ENCODE measurements at places on chromosomes 3 and 15. TPM values are rescaled to one million over a fixed set of nuclear protein-coding genes. Genes with fewer than 3 reads are reported as not detected.

Gene CCK
- total RNA-seq: 0.42 TPM

Gene CYP11A1
- 0.06 TPM for total RNA-seq

Gene GABRR3
- not detected for total RNA-seq

Gene IL16
- not detected for total RNA-seq

Gene WDR93
- total RNA-seq: not detected

Gene SERPINI2
- not detected for total RNA-seq

GRCh38 chr3:151347432-151347831, 18.1 kb upstream of the P2RY13 start:
- DNase-seq: no peak

- no peak for DNase-seq
Measured at GRCh38 chr3:71926616-71927015, 141.7 kb upstream of the PROK2 start.

GRCh38 chr3:8743021-8743601, 9.5 kb downstream of the CAV3 start:
- peak; percentile 63 for DNase-seq

DNA sequence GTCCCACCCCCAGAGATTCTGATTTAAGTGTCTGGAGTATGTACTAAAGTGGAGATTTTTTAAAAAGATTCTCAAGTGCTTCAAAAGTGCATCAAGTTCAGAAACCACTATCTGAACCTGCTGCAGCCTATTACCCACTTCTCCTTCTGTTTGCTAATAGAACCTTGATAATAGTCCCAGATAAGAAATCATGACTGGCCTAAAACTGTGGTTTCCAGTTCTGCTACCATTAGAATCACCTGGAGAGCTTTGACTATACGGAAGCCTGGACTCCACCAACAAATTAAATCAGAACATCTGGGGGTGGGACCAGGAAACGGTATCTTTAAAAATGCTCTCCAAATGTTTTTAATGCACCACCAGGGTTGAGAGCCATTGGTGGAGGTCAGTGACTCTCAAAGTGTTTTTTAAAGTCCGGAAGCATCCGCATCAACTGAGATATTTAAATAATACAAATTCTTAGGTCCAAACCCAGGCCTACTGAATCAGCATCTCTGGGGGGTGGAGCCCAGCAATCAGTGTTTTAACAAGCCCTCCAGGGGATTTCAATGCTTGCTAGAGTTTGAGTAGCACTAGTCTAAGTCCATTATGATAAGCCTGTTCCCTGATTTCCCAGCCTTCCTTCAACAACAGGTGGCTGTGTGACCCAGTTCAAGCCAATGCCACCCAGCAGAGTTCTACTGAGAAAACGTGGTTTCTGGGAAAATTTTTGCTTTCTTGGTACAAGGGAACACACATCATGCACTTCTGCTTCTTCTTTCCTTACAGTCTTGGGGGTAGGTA, 45.4 kb upstream of the TIPARP start:
- no peak for DNase-seq

DNA sequence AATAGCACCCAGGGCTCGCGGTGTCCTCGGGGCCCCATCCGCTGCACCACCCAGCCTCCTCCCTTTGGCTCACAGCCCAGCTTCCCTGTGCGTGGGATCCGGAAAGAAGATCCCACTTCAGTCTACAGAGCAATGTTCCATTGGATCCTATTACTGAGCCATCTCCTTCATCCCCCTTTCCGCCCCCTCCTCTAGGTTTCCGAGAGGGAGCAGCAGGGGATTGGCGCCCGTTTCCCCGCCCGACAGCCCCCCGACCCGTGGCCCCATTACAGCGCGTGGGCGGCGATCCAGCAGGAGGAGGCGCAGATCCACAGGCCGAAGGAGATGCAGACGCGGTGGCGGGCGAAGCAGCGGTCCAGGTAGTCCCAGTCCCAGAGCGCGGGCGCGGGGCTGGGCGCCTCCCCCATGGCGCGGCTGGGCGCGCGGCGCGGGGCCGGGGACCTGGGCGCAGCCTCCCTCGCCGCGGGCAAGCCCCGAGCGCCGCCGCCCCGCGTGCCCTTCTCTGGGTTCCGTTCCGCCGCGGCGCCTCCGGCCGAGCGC, 340 bp downstream of the TMEM44 start:
- DNase-seq: peak; percentile 55

GRCh38 chr15:76146812-76147211, 87.0 kb downstream of the TMEM266 start:
- DNase-seq: no peak

DNA sequence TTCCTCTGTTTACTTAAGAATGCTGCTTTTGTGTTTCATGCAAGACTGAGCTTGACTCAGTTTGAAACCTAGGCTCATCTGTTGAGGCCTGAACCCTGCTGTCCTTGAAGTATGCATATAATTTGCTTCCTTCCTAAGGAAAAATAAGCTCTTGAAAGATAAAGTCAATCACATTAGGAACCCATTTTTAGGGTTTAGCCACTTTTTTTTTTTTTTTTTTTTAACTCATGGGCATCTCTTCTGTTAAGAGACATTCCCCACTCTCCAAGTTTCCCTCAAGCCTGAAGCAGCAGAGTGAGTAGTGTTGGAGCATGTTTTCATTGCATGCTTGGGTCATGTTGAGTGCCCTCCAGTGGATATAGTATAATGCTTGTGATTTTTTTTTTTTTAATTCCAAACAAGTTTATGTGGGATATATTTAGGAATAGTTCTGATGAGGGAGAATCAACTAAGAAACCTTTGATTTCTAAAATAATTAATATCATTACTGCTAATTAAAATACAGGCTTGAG, 3.6 kb downstream of the CTNNB1 start:
- peak; percentile 47 for DNase-seq

DNA sequence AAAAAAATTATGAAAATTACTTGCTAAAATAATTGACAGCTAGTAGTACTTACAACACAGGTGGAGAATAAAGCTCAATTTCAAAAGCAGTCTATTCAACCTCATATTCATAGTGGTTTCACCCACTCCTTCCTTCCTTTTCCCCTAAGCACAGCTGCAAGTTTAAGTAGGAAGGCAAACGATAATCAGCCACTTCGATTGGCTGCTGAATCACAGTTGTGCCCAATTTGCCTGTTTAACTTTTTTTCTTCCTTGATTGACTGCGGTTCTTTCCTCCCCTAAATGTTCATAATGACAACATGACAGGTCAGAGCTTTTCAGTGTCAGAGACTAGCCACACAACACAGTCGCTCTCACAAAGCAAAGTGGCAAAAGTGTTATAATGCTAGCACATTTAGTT, 468.0 kb upstream of the GBE1 start:
- DNase-seq: no peak

- peak; percentile 87 for DNase-seq
Measured at GRCh38 chr3:16448639-16449070, 64.8 kb downstream of the RFTN1 start.

DNA sequence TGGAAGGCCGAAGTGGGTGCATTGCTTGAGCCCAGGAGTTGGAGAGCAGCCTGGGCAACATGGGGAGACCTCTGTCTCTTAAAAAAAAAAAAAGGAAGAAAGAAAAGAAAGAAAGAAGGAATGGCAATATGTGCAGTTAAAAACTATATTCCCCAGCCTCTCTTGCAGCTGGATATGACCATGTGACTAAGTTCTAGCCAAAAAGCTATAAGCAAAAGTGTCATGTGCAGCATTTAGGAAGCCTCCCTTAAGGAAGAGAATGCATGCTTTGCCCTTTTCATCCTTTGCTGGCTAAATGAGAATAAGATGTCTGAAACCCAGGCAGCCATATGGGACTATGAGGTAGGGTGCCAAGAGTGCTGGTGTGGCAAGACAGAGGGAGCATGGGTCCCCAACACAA, 21.8 kb downstream of the CYP19A1 start:
- DNase-seq: no peak

DNA sequence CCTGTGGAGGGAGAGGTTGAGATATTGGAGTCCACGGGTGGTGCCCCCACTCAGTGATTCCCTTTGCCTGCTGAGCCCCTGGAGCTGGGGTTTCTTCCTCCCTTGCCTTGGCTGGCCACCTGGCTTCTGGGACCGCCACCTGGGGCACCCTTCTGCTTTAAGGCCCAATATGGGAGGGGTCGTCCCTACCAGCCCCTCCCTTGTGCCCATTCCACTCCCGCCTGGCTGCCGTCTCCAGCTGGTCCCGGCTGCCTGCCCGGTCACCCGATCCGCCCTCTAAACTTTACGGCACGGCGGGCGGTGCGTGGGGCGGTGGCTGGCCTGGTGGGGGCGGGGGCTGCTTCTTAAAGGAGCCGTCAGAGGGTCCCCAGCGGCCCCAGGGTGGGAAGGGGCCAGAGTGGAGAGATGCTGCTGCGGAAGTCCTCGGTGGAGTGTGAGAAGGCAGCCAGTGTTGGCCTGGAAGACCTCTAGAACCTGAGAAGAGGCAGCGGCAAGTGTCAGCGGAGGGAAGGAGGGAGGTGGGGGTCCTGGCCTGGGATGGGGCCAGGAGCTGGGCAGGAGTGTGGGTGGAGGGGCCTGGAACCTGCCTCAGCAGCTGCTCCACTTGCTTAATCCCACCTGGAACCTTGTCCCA, 1.6 kb upstream of the SEMA3B start:
- DNase-seq: no peak

DNA sequence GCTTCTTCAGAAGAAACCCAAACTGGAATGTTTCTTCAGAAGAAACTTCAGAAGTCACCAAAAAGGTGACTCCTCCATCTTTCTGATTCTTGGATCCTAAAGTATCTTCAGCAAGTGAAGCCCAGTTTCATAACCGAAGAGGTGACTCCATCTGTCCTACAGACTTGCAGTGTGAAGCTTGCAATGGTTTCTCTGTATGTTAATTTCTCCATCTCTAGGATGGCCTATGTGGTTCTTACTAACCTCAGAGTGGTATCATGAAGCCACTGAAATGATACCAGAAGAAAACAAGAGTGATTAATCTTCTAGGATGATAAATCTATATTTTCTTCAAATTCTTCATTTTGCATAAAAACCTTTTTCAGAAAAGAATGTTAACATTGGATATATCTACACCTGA, 495 bp upstream of the AQP9 start:
- no peak for DNase-seq

- no peak for DNase-seq
Measured at GRCh38 chr3:197009532-197010019, 20.0 kb downstream of the MELTF start.

- DNase-seq: no peak
Measured at GRCh38 chr3:111617912-111618601, 22.9 kb upstream of the ZBED2 start.

All from Daoy (cell line).